Muscle of leg (tissue), 16 donors: ENCODE measurements at places on chromosomes 13 and 19.

GRCh38 chr13:110138010-110138699 is 168.8 kb downstream of the COL4A1 start:
- DNase-seq: peak; percentile 74

DNA sequence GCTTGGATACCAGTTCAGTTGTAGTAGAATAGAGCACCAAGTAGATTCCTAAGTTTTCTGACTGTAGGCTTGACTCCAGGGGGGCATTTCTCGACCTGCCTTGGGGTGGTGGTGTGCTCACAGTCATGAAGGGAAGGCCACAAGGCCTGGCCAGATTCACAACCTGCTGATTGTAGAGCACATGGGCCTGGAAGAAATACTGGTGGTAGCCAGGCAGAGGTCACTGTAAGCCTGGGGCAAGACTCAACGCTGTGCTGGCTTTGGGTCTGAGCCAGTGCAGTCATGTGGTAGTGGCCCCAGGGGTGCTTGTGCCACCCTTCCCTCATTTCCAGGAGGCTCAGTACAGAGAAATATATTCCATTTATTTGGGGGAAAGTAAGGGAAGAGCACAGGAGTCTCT is 832.3 kb upstream of the SLC10A2 start:
- DNase-seq: no peak

- peak; percentile 18 for DNase-seq
Measured at GRCh38 chr19:28936001-28936400, 276.9 kb downstream of the UQCRFS1 start.

DNA sequence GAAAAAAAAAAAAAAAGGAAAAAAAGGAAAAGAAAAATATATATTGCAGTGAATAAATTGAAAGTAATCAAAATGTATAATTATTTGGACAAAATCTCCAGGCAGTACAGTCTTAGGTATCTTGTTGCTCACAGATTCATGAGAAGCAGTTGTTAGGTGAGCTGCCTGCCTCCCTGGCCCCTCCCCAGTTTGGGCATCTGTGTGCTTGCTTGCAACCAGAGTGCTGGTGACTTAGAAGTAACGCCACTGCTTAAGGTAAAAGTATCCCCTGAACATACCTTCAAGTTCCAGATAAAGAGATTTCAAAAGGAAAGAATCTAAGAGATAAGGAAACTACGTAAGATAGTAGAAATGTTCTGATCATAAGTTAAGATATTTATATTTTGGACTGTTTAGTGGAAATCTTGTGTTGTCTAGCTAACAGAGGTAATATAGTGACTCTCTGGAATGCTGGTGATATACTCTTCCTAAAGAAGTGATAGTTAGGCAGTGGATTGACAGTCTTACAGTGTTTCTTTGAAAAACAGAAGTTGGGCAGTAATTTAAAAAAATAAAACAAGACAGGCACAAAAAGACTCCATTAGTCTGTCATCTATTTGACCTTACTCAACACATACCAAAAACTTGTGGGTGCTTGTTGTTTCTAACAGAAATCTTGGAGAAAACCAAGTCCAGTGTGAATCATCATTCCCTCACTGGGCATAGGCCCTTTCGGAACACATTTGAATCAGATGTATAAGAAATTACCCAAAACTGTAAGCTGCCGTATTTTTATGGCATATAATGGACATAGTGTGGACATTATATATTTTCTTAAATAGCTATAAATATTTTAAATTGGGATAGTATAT is 38.3 kb upstream of the KCTD4 start:
- DNase-seq: no peak

GRCh38 chr13:35475960-35476943 is at the start of gene MAB21L1:
TSS of gene MAB21L1 (minus strand) at chr13:35476689. CDS start at chr13:35476138, 551 bp downstream.
- peak; percentile 96 for DNase-seq

- DNase-seq: peak; percentile 59
Measured at GRCh38 chr13:93235258-93236015, 8.8 kb downstream of the GPC6 start.

DNA sequence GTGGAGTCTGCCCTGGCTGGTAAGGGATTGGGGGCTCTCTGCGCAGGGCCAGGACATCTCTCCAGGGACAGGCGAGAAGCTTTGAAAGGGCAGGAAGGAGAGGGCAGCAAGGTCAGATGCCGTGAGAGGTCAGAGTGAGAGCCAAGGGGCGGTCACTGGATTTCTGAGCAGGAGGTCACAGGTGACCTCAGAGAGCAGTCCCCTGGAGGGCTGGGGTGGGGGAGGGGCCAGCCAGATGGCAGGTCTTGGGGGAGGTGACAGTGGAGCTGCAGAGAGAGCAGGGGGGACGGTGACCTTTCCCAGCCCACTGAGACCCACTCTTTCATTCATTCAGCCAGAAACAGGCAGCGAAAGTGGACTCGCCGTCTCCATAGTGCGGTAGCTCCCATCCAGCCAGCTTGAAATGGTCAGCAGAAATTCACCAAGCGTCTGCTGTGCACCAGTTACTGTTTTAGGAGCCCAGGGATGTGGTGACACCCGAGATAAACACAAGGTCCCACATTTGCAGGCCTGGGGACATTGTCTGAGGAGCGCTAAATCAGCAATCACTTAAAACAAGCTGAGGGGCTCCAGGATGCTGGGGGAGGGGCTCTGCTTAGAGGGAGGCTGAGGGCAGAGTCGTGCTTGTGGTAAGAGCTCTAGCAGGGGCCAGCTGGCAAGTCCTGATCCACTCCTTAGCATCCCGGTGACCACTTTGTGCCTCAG is 10.2 kb downstream of the CARM1 start:
- DNase-seq: no peak
